ENCODE measurements at places on chromosomes 2 and 18.

DNA sequence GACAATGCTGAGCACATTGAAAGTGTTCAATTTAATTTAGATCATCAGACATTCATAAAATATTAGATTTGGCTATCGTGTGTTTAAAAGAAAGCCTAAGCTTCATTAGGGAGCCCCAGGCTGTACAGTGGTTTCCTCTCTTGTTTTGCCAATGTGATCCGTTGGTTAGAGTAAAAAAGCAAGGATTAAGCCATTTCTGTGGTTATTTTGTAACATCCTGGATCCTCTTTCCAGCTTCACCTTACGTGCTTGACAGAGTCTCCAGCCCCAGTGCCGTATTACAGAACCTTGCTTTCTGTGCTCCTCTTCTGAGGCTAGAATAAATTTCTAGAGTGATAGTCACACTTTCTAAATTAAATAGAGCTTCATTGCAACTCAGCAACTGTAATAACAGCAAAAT is 289.3 kb upstream of the LINC00305 start:
- peak; percentile 22 for DNase-seq

GRCh38 chr2:32516567-32516966 is 111.3 kb upstream of the TTC27 start:
- no peak for DNase-seq

- DNase-seq, result no peak
Observed at GRCh38 chr18:5285326-5285725, 10.2 kb downstream of the ZBTB14 start.

GRCh38 chr2:105617631-105618350 is 126.9 kb upstream of the NCK2 start:
- no peak for DNase-seq

GRCh38 chr2:84999553-84999955 is 28.6 kb downstream of the KCMF1 start:
- DNase-seq, result no peak

GRCh38 chr2:220394433-220394832 is 767.0 kb downstream of the SLC4A3 start:
- DNase-seq, result no peak

- no peak for DNase-seq
Observed at GRCh38 chr2:187900021-187900420, 345.8 kb upstream of the TFPI start.

GRCh38 chr2:46846536-46846935 is 69.1 kb downstream of the MCFD2 start:
- DNase-seq, result no peak

DNA sequence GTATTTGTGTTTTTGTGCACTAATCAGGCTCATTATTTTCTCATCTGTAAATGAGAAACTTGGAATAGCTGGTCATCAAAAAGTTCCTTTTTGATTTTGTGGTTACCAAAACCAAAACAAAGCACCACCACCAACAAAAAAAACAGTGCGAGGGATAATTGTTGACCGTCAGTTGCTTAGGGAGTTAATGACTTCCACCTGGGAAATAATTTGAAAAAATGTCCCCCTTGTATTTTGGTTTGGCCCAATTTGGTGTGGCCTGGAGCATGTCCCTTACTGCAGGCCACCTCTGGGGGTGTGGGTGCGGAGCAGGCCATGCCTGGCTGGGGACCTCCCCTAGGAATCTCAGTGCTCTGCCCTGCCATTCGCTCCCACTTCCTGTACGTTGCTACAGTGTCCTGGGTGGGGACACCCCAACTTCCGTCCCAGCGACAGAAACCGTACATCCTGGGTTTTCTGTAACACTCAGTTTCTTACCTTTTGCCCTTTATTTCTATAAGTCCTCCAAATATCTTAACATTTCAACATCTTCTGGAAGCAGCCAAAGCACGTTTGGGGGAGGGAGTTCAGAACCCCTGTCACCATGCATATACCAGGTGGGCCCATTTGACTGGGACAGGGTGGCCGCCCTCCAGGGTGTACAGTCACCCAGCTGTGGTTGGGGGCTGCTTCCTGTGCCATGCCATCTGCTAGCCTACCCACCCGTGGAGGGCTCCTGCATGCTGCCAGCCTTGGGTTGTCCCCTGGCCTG is 31.3 kb downstream of the NCK2 start:
- peak; percentile 23 for DNase-seq

DNA sequence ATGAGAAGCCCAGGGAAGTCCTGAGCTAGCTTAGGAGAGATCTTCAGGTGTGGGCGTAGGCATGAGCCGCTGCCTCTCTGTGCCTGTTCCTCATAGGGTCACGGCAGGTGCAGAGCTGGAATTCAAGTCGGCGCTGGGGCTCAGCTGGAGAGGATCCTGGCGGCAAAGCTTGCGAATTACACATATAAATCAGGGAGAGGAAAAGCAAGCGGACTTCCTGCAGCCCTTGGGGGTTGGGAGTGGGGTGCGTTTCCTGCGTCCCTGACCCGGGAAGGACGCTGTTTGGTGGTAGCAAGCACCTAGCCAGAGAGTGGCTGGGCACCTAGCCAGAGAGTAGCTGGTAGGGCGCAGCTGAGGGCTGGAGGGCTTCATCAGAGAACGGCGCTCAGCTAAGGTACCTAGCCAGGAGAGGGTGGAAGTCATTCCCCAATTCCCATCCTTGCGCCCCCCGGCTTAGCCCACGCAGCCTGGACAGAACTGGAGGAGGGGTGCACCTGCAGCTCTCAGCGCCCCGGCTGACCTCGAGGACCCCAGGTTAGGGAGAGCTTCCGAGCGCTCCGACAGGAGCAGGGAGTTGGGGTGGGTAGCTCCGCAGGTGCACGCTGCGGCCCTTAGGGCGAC is 459 bp upstream of the EFR3B start:
- DNase-seq, result peak; percentile 55

Measured in inflammatory macrophage (primary cell).